ENCODE measurements at places on chromosomes 7 and 10.

- no peak for DNase-seq
These were observed 228.8 kb upstream of the FAM3C start for GRCh38 chr7:121624958-121625357.

DNA sequence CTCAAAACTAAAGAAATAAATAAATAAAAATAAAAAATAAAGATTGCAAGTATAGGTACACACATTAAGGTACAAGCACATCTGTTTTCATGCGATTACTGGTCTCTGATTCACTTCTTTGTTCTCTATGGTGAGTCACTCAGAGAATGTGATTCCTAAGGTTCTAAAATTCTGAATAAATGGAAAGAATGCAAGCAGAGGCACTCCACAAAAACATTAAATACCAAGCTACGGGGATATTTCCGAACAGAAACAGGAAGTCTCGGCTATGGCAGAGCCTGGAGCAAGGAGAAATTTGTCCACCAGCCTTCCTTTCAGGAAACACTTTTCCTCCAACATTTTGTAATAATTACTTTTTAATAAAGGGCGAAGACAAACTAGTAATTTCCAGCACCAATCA is 1.4 kb downstream of the VOPP1 start:
- no peak for DNase-seq

DNA sequence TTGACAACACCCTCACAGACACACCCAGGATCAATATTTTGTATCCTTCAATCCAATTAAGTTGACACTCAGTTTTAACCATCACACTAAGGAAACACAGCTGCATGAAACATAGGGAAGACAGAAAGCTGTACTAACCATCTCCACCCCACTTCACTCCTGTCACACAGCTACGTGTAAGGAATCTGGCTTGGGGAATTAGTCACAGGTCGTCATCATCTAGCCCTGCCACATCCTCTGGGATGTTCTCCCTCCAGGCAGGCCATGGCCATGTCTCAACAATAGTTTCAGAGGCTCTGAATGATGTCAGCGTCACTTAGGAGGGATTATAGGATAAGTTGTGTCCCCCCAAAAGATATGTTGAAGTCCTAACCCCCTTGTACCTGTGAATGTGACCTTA is 10.8 kb upstream of the SEMA3C start:
- DNase-seq = no peak

DNA sequence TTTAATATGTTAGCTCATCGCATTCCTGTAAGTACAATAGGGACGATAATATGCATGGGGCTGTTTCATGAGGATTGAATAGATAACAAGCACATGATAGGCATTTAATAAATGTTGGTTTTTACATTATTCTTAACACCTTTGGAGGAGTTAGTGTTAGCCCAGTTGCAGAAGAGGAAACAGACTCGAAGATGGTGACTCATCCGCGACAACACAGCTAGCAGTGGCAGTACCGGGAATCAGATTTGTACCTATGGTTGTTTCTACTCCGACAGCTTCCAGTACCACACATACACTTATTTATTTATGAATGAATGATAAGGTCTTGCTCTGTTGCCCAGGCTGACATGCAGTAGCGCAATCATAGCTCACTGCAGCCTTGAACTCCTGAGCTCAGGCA is 2.9 kb downstream of the LRMDA start:
- DNase-seq = no peak

DNA sequence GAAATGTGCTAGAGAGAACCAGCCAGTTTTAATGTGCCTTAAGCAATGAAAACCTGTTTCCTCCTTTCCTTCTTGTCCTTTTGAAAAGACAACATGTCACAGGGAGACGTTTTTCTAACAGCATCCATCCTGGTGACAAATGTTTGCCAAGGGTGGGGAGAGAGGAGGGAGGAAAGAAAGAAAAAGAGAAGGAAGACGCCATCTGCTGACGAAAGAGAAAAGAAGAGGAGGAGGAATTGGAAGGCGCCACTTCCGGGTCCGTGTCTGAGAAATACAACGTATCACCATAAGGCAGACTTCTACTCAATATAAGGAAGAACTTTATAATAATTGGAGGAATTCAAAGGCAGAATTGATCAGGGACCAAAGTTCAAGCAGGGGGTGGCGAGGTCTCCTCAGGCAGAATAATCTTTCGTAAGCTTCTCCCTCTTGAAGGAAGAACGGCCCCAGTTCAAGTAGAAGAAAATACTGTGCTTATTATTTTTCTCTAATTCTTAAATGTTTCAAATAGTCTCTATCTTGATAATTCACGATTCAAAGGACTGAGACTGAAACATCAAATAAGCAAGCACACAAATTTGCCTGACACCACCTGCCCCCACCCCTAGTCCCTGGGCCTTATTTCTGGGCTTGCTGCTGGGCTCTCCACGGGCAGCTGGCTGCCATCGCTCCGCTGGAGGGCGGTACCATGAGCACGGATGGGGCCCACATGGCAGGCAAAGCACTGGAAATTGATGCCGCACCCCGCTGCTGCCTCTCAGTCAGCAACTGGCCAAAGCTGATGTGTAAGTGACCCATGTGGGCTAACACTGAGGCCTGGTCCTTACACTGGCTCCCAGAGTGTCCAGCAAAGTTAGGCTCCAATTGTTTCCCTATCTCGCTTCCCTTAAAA is 273.7 kb upstream of the KLF14 start:
- DNase-seq = peak; percentile 66

- no peak for DNase-seq
These were observed 48.0 kb downstream of the PFKFB3 start for GRCh38 chr10:6250745-6251144.

DNA sequence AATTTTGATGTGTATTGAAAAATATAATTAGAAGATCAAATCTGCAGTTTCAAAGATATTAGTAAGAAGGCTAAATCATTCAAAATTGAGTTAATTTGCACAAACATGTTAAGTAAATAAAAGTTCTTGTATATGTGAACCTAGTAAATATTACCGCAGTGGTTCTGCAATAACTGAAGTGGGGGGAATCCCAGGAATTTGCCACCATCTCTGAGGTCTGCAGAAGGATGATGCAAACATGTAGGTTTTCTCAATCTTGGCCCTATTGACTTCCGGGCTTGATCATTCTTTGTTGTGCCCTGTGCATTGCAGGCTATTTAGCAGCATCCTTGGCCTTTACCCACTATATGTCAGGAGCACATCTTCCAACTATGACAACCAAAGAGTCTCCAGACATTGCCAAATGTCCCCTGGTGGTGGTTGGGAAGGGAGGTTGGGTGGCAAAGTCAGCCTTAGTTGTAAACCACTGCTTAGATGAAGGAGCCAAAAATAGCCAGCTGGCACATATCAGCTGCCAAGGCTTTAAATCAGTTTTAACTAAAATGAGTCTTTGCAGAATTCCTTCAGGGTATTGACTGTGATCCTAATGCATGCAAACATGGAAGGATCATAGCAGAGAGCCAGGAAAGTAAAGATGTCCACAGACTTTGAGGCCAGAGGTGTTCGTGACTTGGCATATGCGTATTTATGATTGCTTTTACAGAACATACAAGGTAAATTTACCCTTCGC is 146.3 kb downstream of the TRIL start:
- DNase-seq = no peak

DNA sequence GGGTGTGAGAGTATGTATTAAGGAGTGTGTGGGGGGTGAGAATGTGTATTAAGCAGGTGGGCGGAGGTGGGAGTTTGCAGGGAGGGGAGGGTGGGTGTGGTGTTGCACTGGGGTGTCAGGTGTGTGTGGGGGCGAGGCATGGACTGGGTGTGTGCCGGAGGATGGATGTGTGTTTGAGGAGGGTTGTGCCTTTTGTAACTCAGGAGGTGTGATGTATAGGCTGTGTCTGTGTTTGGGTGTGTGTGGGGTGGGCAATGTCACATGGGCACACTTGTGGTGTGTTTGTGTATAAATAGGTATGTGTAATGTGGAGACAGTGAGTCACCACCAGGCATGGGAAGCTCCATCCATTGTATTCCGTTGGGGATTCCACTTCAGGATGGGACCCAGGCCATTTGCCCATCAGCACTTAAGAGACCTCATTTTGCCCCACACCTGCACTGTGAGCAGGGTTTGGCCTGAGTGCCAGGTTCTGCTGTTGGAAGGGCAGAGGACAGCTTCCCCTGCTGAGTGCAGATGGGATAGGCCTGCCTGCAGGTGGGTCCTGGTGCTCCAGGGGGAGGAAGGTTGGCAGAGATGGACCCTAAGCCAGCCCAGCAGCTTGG is 5.8 kb downstream of the UNC5B start:
- no peak for DNase-seq

- DNase-seq = no peak
These were observed 5.9 kb downstream of the AKAP9 start for GRCh38 chr7:91946549-91946948.

GRCh38 chr10:109205929-109206585 is 717.3 kb downstream of the XPNPEP1 start:
- DNase-seq = no peak

DNA sequence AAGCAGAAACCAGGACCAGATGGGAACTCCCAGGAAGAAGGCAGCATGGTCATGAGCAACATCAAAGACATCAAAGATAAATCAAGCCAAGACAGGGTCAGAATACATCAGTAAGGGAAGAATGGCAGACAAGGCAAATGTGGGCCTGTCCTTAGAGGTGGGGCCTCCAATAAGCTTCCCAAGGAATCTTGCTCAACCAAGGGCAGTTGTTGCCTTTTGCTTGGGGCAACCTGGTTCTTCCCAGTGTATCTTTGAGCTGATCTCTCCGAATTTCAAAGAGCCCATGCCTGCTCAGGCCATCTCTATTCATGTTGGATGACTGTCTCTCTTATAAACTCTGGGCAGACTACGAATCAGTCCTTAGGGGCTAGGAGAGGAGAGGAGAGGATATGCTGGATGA is 68.4 kb upstream of the HABP2 start:
- no peak for DNase-seq

DNA sequence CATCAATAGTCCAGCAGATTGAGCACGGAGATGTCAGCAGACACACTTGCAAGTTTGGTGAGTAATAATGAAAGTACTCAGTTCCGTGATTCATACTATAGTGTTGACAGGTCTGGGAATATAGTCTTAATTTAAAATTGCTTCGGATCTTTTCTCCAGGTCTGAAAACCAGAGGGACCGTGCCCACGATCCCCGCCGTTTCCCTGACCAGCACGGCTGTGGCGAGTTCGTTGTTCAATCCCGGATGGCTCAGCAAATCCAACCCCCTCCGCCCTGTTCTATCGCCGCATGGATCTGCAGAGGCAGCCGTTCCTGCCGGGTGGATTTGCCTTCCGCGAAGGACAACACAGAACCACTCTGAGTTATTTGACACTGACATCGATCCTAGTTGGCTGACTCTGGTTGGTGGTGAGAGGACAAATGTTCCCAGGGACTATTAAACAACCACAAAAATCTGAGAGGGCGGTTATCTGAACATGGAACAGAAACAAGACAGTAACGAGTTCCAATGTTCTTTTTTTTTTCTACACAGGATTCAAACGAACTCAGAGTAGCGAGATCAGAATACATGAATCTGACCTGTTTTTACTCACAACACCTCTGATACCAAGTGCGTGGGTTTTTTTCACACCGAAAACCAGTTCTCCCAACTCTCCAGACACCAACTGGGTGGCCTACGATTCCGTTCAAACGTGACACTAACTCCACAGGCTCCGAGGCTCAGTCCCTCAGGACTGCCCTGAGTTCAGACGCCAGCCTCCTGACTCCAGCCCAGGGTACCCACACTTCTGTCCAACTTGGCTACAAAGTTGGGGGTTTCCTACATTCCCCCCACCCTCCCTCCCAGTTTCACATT is 52.7 kb downstream of the RBM17 start:
- peak; percentile 54 for DNase-seq

- DNase-seq = no peak
These were observed 25.7 kb upstream of the C1GALT1 start for GRCh38 chr7:7156663-7157062.

DNA sequence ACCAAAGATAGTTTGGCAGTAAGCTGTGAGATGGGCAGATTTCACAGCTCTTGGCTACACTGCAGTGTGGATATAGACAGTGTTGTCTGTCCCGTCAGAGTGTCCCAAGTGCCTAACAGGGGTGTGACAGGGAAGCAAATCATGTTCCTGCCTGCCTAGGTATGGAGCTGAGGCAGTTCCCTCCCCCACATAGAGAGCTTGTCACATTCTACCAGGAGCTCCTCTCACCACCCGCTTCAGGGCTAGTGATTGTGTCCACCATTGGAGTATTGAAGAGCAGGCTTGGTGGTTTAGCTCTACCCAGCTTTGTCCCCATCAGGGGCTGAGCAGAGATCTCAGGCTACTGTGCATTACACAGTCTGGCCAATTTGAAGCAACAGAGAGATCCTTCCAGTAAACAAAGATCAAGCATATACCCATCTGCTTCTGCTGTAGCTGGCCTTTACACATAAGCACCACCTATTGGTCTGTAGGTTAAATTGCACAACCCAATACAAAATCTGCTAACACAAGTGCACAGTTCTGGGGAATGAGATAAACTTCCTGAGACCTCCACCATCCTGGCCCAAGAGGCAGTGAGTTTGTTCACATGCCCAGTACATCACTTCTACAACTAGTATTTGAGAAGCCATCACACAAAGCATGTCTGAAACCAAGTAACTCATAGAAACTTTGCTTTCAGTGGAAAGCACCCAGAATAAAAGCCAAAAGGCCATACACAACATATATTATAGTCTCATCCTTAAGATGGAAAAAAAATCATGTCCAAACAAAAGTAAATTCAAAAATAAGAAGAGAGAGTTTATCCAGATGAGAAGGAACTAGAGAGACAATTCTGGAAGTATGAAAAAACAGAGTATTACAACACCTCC is 67.3 kb downstream of the GLCCI1 start:
- DNase-seq = no peak

GRCh38 chr10:28058746-28059145 is 59.9 kb upstream of the ODAD2 start:
- no peak for DNase-seq

DNA sequence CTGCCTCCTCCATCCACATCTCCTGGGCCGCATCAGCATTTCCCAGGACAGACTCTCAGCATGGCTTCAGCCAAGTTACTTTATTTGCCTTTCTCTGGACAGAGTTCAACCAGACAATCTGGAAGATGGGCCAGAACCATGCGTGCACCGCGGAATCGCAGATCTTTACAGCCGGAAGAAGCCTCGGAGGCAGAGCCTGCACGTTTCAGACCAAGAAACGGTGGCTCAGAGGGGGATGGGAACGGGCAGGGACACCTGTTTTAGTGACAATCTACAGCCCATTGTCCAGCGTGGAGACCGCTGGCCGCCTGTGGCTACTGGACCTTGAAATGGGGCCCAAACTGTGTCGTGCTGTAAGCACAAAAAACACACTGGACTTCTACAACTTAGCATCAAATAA is 3.5 kb downstream of the VIPR2 start:
- no peak for DNase-seq

DNA sequence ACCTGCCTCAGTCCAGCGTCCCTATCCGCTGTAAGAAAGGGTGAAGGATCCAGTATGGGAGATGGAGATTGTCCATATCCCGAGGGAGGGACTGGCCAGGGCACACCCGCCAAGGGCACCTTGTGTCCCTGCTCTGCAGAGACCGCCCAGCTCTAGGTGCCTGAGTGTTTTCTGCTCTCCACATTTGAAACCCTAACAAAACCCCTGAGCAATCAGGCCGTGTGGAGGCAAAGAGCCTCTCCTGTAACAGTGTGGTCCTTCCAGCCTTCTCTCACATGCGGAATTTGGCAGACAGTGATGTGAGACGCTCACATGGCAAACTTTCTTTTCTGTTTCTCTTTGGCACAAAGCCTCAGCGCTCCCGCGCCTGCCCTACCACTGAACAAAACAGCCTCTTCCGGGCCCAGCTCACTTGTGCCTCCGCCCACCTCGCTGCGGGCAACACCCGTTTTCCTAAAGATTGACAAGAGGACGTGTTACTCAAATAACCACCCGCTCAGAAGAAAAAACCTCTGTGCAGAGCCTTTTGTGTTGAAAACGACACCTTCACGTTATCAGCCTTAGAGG is 514.8 kb downstream of the DNAJB6 start:
- DNase-seq = peak; percentile 77
